ENCODE measurements at places on chromosomes 1 and 21.

DNA sequence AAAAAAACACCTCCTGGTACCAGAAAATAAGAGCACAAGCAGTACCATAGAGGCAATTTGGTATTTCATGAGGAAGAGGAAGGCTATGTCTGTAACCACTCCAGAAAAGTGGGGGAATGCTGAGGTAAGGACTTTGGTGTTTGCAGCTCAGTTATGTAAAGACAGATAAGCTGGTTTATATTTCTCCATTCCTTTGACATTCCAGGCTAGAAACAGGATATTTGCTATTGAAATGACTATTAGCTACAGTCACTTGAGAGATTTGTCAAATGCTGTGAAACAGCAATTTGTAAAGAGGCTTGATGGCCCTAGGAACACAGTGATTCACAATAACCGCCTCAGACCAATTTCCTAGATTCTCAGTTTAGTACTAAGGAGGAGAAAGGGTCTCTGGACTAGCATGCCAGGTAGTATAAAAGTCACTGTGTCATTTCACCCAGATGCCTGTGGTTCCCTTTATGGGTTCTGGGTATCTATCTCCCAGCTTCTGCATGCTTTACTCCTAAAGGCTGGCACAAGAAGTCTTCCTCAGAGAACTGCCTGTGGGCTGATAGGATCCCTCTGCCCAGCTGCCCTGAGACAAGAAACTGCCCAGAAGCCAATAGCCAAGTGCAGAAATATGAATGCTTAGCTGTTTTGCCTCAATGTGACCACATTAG, 80.5 kb downstream of the VCAM1 start:
- no peak for DNase-seq

- no peak for DNase-seq
These were observed 99.9 kb downstream of the ROR1 start for GRCh38 chr1:63873751-63874150.

- no peak for DNase-seq
These were observed 54.5 kb downstream of the ATP1B1 start for GRCh38 chr1:169160845-169161495.

- DNase-seq, result peak; percentile 21
These were observed 106.7 kb upstream of the C21orf91 start for GRCh38 chr21:17925899-17926298.

- no peak for DNase-seq
These were observed 41.3 kb upstream of the KIF21B start for GRCh38 chr1:201064806-201065205.

GRCh38 chr1:207389728-207390464, 64.2 kb upstream of the CR2 start:
- no peak for DNase-seq

GRCh38 chr1:198674009-198674408, 35.2 kb downstream of the PTPRC start:
- no peak for DNase-seq

DNA sequence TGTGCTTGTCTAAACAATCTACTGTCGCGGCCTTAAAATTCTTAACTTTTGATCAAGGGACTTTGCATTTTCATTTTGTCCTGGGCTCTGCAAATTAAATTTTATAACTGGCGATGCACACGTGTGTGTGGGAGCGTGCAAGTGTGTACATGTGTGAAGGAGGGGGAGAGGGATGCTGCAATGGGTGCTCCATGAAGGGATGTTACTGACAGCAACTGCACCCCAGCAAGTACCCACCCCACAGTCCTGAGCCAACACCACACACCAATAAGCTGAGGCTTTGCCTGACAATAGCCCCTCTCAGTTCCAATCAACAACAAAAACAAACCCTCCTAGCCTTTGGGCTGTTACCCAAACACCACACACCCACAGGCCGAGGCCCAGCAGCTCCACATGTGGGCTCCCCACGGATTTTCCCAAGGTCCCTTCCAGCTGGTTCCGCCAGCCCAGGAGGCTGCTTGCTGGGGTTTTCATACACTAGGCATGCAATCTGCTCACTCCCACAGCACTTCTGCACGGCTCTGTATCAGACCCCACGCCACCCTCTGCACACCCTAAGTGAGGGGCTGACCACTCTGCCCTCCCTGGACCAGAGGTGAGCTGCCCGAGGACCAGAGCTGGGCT, 32.8 kb upstream of the IFFO2 start:
- DNase-seq, result no peak

- no peak for DNase-seq
These were observed 82.6 kb upstream of the WDR26 start for GRCh38 chr1:224517171-224517570.

DNA sequence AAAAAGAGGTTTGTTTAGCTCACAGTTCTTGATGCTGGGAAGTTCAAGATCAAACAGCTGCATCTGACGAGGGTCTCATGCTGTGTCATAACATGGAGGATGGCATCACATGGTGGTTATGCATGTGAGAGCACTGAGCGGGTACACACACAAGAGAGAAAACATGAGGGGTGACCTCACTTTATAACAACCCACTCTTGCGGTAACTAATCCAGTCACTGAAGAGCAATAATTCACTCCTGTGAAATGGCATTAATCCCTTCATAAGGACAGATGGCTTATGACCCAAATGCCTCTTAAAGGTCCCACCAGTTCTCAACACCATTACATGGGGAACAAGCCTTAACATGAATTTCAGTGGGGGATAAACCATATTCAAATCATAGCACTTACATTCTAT, 23.2 kb upstream of the CHIT1 start:
- DNase-seq, result no peak

DNA sequence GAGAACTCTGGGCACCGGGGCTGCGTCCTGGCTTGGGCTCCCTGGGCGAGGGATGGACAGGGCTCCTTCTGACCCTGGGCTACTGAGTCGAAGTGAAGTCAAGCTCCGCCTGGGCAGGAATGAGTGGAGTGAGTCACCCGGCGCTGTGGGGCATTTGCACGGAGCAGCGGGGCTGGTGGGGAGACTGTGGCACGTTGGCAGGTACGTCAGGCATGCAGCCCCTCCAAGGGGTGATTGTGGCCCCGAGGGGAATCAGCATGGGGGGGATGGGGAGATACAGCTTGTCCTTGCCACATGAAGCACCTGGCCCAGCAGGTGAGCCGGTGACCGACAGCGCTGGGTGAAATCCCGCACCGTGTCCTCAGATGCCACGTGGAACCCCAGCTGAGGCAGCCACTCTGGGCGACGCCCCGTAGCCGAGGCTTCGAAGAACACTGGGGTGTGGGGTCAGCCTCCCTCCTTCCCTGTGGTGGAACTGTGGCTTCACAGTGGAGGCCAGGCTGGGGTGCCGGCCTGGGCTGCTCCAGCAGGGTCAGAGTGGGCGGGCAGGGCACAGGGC, 62.3 kb downstream of the COL18A1 start:
- no peak for DNase-seq

DNA sequence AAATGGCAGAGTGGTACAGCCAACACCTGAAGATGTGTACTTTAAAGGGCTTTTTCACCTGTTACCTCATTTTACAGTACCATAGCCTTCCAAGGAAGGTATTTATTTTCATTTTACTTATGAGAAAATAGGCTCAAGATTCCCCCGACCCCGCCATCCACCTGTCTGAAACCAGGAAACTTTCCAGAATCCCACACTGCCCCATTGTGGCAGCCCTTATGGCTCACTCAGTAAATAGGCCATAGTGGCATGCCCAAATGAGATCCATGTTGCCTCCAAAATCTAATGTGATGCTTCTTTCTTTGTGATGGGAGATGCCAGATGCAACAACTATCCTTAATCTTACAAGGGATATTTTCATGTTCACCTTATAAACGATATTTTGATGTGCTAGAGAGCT, 97.8 kb downstream of the EBNA1BP2 start:
- DNase-seq, result no peak
